Suprapubic skin (tissue), 4 donors: ENCODE measurements at places on chromosomes 12 and 14.

DNA sequence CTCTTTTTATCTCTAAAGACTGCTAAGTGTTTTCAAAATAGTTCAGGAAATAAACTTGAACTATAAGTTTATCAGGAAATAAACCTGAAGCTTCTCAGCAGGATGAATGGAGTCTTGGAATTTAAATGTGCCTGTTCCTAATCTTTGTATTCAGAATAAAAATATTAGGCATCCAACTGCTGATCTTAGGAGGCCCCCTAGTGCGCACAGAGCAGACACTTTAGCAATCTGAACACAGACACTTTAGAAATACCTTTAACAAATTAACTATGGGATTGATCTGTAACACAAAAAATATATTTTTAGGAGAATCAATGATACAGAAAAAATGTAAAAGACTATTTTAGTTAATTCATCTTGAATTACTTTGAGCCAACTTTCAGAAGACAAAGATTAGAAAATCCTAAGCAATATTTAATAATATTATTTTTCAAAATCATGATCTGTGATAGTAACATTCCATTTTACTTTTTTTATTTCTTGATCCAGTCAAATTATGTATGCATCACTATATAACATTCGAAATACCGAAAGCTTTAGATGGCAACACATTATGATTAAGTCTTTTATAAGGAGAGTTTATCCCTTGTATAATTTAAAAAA lies 80.9 kb downstream of the SLC41A2 start:
- H3K36me3 ChIP-seq = no peaks in the 10 kb centered on the region
- H3K27ac ChIP-seq = no peak overlapping the region
- no peak overlapping the region for H3K4me3 ChIP-seq
- no peak for DNase-seq
- no peaks in the 10 kb centered on the region for H3K4me1 ChIP-seq

GRCh38 chr12:109385339-109386058 lies 37.8 kb downstream of the MYO1H start:
- H3K4me3 ChIP-seq = no peak overlapping the region
- H3K36me3 ChIP-seq = no peaks in the 10 kb centered on the region
- H3K27me3 ChIP-seq = peaks cover under 1% of the 10 kb centered on the region

GRCh38 chr14:55881577-55882241 lies 236.5 kb upstream of the PELI2 start:
- H3K27me3 ChIP-seq = no peaks in the 10 kb centered on the region
- H3K27ac ChIP-seq = no peak overlapping the region
- H3K4me3 ChIP-seq = no peak overlapping the region
- H3K36me3 ChIP-seq = no peaks in the 10 kb centered on the region

DNA sequence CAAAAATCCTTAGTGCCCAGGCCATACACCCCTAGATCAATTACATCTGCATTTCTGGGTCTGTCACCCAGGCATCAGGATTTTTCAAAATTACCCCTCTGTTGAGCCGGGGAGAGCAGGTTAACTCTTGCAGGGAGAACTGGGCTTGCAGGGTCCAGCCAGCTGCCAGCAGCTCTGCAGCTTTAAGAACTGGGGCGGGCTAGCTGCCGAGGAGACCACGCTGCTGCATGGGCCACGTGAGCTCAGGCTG lies at the start of gene DGLUCY:
TSS of gene DGLUCY (plus strand) at position 245 of the 250 bp plus-strand sequence. CDS start 46,222 bp downstream, outside the sequence.
- peak within 1 kb of the TSS; percentile 60 for H3K4me3 ChIP-seq
- peak within 1 kb of the TSS; percentile 93 for H3K27ac ChIP-seq
- H3K27me3 ChIP-seq = no peaks in the 10 kb centered on the region

GRCh38 chr14:103627073-103628025 lies 1.7 kb upstream of the KLC1 start:
- no peak for DNase-seq
- H3K27ac ChIP-seq = peak overlapping the region; percentile 99
- H3K4me1 ChIP-seq = peaks cover 55% of the 10 kb centered on the region
- H3K27me3 ChIP-seq = no peaks in the 10 kb centered on the region
- no peaks in the 10 kb centered on the region for H3K36me3 ChIP-seq
- peak overlapping the region; percentile 100 for H3K4me3 ChIP-seq

DNA sequence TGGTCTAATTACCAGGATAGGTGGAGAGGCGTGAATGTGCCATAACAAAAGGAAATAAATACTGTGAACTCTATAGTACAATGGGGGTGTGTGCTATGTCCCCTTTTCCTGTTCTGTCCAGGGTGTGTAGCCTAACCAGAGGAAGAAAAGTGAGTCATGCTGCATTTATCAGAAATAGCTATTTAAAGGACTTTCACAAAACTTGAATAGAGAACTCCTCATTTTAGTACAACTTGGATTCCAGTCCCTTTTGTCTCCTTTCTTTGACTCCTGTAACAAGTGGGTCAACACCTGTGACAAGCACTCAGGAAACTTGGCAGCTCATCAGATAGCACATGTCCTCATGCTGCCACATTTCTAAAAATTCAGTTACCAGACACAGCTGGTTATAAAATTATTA lies 123.4 kb downstream of the CCDC91 start:
- no peaks in the 10 kb centered on the region for H3K27me3 ChIP-seq
- peaks cover 21% of the 10 kb centered on the region for H3K36me3 ChIP-seq
- no peak for DNase-seq
- no peak overlapping the region for H3K27ac ChIP-seq
- no peak overlapping the region for H3K4me3 ChIP-seq

- H3K4me3 ChIP-seq = no peak overlapping the region
- H3K4me1 ChIP-seq = peaks cover 14% of the 10 kb centered on the region
- peaks cover 4% of the 10 kb centered on the region for H3K27me3 ChIP-seq
- H3K27ac ChIP-seq = no peak overlapping the region
These were observed 947 bp downstream of the TMEM52B start for GRCh38 chr12:10179776-10180181.

GRCh38 chr12:71266606-71267005 lies 108.8 kb upstream of the TSPAN8 start:
- H3K27me3 ChIP-seq = no peaks in the 10 kb centered on the region
- H3K4me3 ChIP-seq = no peak overlapping the region
- H3K36me3 ChIP-seq = no peaks in the 10 kb centered on the region
- H3K27ac ChIP-seq = no peak overlapping the region

- no peaks in the 10 kb centered on the region for H3K36me3 ChIP-seq
- peaks cover 27% of the 10 kb centered on the region for H3K4me1 ChIP-seq
- H3K4me3 ChIP-seq = no peak overlapping the region
- no peak for DNase-seq
- peak overlapping the region; percentile 70 for H3K27ac ChIP-seq
These were observed 21.0 kb upstream of the MDM2 start for GRCh38 chr12:68786929-68787328.
